ENCODE measurements at places on chromosomes 16 and 17.
A peak's percentile ranks its signal among the peaks of the same experiment; 100 is the strongest.

GRCh38 chr17:72394531-72394930, 273.7 kb downstream of the SOX9 start:
- DNase-seq: no peak

GRCh38 chr17:77800816-77801215, 157.7 kb upstream of the TNRC6C start:
- peak; percentile 76 for DNase-seq

DNA sequence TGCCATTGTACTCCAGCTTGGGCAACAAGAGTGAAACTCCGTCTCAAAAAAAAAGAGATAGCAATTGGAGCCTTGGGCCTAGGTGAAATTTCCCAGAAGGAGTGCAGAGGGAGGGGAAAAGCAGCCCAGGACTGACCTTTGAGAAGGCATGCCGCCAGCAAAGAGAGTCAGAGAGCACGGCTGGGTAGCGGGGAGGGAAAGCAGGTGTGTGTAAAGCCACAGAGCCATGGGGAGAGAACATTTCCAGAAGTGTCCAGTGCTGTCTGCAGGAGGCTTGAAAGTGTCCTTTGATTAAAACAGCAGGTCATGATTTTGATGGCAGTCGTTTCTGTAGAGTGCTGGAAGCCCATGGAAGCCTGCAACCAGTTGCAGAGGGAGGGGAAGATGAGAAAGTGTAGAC, 8.1 kb downstream of the C16orf54 start:
- DNase-seq: no peak

DNA sequence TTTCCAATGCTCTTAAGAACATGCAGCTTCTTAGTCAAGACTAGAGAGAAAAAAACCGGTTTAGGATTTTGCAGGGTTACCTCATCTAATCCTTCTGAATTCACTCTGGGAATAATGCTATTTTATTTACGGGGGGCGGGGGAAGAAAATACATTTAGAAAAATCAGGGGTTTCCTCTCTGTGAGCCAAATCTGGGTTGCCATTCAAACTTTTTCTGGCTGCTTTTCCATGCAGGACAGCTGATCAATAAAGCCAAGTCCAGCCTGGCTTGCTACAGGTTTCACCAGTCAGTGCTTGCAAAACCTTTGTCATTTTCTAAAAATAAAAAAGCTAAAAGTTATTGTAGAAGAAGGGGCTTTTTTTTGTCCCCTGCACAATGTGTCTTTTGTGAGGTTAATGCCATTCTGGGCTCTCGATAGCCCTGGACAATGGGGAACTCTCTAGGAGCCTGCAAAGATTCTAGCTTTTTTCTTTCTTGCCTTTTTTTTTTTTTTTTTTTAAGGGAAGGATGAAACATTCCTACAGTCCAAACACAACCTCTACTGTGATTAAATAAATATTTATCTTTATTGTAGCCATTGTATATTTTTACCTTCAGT, 13.1 kb upstream of the ZFHX3 start:
- no peak for DNase-seq

DNA sequence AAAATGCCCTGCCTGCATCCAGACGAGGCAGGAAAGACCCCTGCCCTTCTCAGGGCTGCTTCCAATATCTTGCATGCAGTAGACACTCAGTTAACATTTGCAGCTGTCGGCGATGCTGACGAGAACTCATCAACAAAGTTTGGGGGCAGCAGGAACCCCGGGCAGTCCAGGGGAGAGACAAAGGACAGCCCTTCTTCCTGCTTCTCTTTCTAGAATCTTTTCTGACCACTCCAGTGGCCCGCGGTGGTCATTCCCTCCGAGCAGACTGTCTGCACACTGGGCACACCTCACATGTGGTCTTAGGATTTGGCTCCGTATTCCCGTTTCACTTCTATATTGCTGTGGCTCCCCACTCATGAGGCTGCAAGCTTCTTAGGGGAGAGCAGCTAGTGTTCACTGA, 31.0 kb upstream of the MFSD6L start:
- DNase-seq: no peak

GRCh38 chr16:48845261-48845660, 235.3 kb upstream of the N4BP1 start:
- DNase-seq: no peak

DNA sequence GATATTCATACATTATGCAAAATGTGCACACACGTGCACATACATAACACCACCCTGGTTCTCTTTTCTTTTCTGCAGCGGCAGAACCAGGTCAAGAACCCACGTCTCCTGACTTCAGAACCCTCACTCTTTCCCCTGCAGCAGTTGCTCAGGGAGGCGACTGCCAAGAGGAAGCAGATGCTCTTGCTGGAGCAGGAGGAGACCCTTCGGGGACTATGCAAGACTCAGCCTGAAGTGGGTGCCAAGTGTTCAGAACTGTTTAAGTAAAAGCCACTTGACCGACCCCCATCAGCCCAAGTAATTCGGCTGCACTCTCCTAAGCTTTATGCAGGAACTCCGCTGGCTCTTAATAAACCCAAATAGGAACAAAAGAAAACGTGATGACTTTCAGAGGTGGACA, 193.8 kb downstream of the SLC39A11 start:
- no peak for DNase-seq
